ENCODE measurements at places on chromosomes 4 and X. TPM values are rescaled to one million over a fixed set of nuclear protein-coding genes. Genes with fewer than 3 reads are reported as not detected.

GRCh38 chr4:37865450-37865849 lies 25.4 kb upstream of the TBC1D1 start:
- H3K27me3 ChIP-seq, result no peaks in the 10 kb centered on the region
- no peak overlapping the region for H3K4me3 ChIP-seq
- DNase-seq, result no peak
- H3K36me3 ChIP-seq, result no peaks in the 10 kb centered on the region
- H3K4me1 ChIP-seq, result peaks cover 10% of the 10 kb centered on the region

- H3K4me3 ChIP-seq, result no peak overlapping the region
- H3K27me3 ChIP-seq, result peaks cover 38% of the 10 kb centered on the region
- H3K36me3 ChIP-seq, result no peaks in the 10 kb centered on the region
Measured at GRCh38 chr4:13521047-13521446, 23.3 kb downstream of the NKX3-2 start.

DNA sequence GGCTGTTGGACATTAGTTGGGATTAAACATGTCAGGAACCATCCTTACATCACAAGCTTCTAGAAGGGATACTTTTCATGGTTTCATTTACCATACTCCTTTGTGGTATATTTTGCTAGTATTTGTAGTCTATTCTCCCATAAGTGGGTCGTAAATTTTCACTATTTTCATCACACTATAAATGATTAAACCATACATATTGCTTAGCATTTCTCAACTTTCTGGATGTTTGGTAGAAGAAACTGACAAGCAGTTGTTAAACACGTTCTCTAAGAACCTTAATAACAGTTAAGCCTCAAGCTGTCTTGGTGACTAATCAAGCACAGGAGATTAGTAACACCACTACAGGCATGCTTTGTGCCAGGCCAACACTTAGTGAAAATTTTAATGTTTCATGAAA lies 375.5 kb downstream of the NAF1 start:
- H3K4me3 ChIP-seq, result no peak overlapping the region
- H3K4me1 ChIP-seq, result no peaks in the 10 kb centered on the region
- DNase-seq, result no peak
- no peaks in the 10 kb centered on the region for H3K36me3 ChIP-seq
- no peak overlapping the region for H3K27ac ChIP-seq

GRCh38 chr4:86481440-86481839 lies 112.7 kb upstream of the PTPN13 start:
- H3K4me3 ChIP-seq, result no peak overlapping the region
- H3K27me3 ChIP-seq, result no peaks in the 10 kb centered on the region
- no peak overlapping the region for H3K27ac ChIP-seq

DNA sequence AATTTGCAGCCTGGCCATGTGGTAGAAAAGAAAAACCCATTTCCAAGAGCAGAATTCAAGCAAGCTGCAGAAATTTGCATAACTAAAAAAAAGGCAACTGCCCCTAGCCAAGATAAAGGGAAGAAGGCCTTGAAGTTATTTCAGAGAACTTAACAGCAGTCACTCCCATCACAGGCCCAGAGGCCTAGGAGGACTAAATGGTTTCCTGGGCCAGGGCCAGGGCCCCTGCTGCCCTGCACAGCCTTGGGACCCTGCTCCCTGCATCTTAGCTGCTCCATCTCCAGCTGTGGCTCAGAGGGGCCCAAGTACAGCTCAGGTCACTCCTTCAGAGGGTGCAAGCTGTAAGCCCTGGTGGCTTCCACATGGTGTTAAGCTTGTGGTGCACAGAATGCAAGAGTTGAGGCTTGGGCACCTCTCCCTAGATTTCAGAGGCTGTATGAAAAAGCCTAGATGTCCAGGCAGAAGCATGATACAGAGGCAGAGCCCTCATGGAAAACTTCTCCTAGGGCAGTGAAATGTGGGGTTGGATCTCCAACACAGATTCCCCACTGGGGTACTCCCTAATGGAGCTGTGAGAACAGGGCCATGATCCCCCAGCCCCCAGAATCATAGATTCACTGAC lies 6.7 kb upstream of the MID2 start:
- no peaks in the 10 kb centered on the region for H3K4me1 ChIP-seq
- H3K27me3 ChIP-seq, result no peaks in the 10 kb centered on the region
- no peaks in the 10 kb centered on the region for H3K36me3 ChIP-seq
- no peak overlapping the region for H3K27ac ChIP-seq
- no peak for DNase-seq

GRCh38 chrX:111520506-111520905 lies 9.1 kb downstream of the SERTM2 start:
- H3K4me1 ChIP-seq, result no peaks in the 10 kb centered on the region
- no peaks in the 10 kb centered on the region for H3K36me3 ChIP-seq
- no peak overlapping the region for H3K4me3 ChIP-seq
- no peak overlapping the region for H3K27ac ChIP-seq
- no peak for DNase-seq

The CT45A1 gene
- total RNA-seq, result not detected

- H3K27me3 ChIP-seq, result no peaks in the 10 kb centered on the region
- H3K27ac ChIP-seq, result no peak overlapping the region
- H3K4me1 ChIP-seq, result peaks cover 6% of the 10 kb centered on the region
Measured at GRCh38 chrX:134599184-134599914, 58.9 kb downstream of the PLAC1 start.

The ZNF630 gene
- 2.6 TPM for total RNA-seq

The GPR143 gene
- total RNA-seq, result 1.7 TPM

GRCh38 chr4:158837527-158838141 lies 68.8 kb downstream of the FNIP2 start:
- H3K4me1 ChIP-seq, result no peaks in the 10 kb centered on the region
- no peaks in the 10 kb centered on the region for H3K27me3 ChIP-seq
- H3K4me3 ChIP-seq, result no peak overlapping the region
- no peak overlapping the region for H3K27ac ChIP-seq
- no peak for DNase-seq
- no peaks in the 10 kb centered on the region for H3K36me3 ChIP-seq

The KLKB1 gene
- total RNA-seq, result 2.3 TPM

Data from thyroid gland (tissue), 4 donors.